Kidney (tissue), 22 donors: ENCODE measurements at places on chromosomes 16 and 17. TPM values are rescaled to one million over a fixed set of nuclear protein-coding genes. Genes with fewer than 3 reads are reported as not detected.

The RNF213 gene
- 43.4 TPM for polyA plus RNA-seq

The G6PC1 gene
- polyA plus RNA-seq, result 10.5 TPM

The ITGAD gene
- not detected for polyA plus RNA-seq

The CARD14 gene
- polyA plus RNA-seq, result 0.17 TPM

The NLGN2 gene
- polyA plus RNA-seq, result 7.3 TPM

The PLCG2 gene
- polyA plus RNA-seq, result 55.6 TPM

The RGS11 gene
- 2.5 TPM for polyA plus RNA-seq

The ELMO3 gene
- polyA plus RNA-seq, result 33.1 TPM

The SPIRE2 gene
- 2.9 TPM for polyA plus RNA-seq

The TBC1D3E gene
- polyA plus RNA-seq, result not detected

The MRPL27 gene
- polyA plus RNA-seq, result 227 TPM

The CRYBA1 gene
- not detected for polyA plus RNA-seq

The TBC1D3 gene
- polyA plus RNA-seq, result 3.2 TPM

The CHMP6 gene
- polyA plus RNA-seq, result 34.1 TPM

The CA7 gene
- polyA plus RNA-seq, result not detected

The ZNF286A gene
- polyA plus RNA-seq, result 11.0 TPM

The ARL4D gene
- polyA plus RNA-seq, result 81.2 TPM

The IL21R gene
- 0.65 TPM for polyA plus RNA-seq

The GRAP gene
- 7.0 TPM for polyA plus RNA-seq

The GCGR gene
- 37.2 TPM for polyA plus RNA-seq

The CSF3 gene
- polyA plus RNA-seq, result not detected
